ENCODE measurements at places on chromosomes 4 and X.

DNA sequence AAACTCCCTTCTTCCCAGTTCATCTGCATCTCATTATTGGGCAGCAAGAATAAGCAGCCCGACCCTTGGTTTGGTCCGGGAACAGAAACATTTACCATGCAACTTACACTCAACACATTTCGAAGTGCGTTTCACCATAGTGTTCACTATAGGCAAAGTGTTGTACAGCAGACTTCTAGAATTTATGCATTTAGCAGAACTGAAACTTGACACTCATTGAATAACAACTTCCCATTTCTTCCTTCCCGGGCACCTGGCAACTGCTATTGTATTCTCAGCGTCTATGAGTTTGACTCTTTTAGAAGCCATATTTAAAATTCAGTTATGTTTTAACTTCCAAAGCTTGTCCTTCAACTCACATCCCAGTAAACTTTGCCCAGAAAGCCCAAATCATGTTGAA, 840.6 kb downstream of the NLGN4X start:
- no peak for DNase-seq

DNA sequence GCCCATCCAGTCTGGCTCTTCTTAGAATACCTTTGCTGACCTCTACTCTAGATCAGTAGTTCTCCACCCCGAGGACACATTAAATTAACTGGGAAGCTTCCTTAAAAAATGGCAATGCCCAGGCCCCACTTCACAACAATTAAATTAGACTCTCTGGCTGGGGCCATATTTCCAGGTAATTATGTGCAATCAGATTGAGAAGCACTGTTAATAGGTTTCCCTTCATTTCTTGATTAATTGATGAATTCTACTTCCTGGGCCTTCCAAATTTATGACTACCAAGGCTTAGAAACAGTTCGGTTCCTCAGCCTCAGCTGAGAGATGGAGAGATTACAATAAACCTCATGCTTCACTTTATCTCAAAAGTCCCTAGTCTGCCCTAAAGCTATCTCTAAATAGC, 71.7 kb upstream of the LIMCH1 start:
- no peak for DNase-seq

GRCh38 chr4:153585026-153585425, 99.1 kb upstream of the TLR2 start:
- no peak for DNase-seq

- DNase-seq = no peak
Observed at GRCh38 chr4:87985097-87985886, 9.8 kb downstream of the SPP1 start.

GRCh38 chr4:84496706-84497503, 2.2 kb downstream of the NKX6-1 start:
- DNase-seq = no peak

DNA sequence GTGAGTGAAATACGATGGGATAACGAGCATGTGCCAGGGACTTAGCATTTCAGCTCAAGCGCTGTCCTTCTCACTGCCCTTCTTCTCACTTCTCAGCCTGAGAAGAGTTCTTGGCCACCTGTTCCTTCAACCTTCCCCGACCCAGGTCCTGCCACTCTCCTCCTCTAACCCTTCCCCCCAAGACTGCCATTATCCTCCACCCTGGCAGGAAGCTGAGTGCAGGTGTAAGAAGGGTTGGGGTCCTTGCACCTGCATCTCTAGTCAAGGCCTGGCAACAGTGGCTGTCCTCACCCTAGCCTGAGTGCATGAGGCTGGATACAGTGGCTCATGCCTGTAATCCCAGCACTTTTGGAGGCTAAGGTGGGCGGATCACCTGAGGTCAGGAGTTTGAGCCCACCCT, 19.9 kb upstream of the STIM2 start:
- no peak for DNase-seq

DNA sequence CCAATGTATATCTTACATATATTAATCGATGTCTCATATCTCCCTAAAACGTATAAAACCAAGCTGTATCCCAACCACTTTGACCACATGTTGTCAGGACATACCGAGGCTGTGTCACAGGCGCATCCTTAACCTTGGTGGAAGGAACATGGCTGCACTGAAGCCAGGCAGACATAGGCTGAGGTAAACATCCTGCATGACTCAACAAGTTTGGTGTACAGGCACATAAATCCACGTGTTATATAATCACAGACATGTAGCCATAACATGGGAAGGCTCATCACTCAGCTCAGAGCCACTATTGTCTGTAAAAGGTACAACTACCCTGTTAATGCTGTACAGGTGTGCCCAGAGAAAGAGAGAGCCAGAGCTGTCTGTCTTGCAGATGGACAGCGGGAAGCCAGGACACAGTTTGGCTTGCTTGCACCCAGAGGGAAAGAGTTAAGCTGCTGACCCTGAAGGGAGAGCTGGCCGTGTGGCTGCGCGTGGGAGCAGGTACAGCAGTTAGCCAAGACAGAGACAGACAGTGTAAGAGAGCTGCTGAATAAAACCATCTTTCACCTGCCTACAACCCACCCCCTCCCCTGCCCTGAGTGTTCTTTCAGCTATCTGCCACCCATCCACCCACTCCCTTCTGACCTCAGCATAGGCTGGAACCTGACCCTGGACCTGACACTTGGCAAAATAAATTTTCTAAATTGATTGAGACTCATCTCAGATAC, 22.3 kb upstream of the ZBTB33 start:
- DNase-seq = no peak

DNA sequence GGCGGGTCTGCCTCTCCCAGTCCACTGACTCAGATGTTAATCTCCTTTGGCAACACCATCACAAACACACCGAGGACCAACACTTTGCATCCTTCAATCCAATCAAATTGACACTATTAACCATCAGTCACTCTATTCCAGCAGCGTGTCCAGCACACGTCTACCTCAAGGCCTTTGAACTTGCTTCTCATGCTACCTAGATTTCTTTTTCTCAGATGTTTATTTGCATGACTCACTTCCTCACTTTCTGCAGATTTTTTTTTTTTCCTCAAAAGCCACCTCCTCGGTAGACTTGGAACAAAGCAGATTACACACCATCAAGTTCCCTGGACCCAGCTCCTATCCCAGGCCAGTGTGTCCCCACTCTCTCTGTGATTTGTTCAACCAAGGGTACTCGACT, 49.5 kb downstream of the SUPT20HL2 start:
- DNase-seq = no peak

- DNase-seq = no peak
Observed at GRCh38 chr4:8266508-8266907, 3.0 kb upstream of the HTRA3 start.

DNA sequence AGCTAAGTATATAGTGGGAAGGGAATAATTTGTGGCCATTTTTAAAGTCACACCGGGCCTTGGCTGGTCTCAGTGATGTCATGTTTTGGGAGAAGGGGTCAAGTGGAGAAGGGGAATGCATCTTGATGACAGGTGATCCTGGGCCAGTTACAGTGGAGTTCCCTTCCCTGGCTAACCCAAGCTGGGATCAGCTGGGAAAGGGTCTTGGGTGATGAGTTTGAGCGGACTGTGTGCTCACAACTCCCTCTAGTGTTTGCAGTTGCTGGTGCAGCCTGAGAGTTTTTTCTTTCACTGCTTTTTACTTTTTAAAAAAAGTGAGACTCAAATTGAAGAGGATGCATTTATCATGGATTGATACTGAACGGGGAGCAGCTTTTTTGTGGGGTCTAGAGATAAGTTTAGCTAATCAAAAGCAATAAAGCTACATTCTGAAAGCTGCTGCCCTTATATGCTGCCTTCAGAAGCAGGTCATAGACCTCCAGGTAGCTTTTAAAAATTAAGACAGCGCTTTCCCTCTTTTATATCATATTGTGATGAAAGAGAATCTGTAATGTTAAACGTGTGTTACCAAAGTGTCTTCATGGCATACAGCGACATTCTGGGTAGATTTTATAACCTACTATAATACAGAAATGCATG, 164.7 kb downstream of the DCLK2 start:
- DNase-seq = no peak

GRCh38 chr4:77308843-77309242, 151.8 kb downstream of the CCNG2 start:
- no peak for DNase-seq

GRCh38 chr4:87092389-87093141, 127.9 kb downstream of the KLHL8 start:
- DNase-seq = no peak

DNA sequence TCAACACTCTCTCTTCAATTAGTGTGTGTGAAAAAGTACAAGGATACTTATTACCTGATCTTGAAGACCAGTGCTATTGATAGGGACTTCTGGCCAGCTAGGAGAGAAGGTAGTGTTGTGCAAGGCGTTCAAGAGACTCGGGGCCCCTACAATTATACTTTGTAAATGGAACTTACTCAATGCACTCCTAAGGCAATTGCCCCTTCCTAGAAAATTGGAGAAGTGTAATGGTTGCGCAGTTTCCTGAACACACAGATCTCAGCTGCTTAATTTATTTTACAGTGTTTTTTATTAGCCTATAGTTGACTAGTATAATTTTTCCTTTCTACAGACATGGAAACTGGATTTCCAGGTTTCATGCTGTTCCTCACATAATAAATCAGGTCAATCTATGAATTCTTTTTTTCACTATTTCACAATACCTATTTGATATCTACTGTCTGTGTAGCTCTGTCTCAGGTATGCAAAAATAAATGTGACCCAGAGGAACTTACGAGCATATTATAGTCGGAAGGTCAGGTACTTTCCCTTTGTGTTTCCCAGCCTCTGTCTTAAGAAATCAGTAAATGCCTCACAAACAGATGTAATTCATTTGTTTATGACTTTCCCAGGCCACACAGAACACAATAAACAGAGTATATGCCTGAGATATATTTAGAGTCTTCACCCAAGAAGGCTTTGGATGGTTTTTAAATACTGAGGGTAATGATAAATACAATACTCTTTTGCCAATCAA, 89.1 kb upstream of the TET2 start:
- no peak for DNase-seq

DNA sequence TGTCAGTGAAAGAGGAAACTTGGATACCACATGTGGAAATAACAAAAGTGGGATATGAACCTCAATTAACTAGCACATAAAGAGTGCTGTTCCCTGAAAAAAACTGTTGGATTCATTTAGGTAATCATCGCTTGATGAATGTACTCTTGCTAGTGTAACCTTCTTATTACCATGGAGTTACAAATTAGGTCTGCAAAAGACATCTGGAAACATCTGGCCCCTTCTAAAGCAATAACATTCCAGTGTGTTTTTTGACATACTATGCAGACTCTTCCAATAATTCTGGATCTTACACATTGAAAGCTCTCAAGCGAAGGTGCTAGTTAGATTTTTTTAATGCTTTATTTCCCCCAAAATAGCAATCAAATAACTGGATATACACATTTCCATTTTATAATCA, 134.6 kb downstream of the ATP10D start:
- DNase-seq = no peak

- DNase-seq = no peak
Observed at GRCh38 chrX:65463550-65463949, 71.0 kb downstream of the LAS1L start.

DNA sequence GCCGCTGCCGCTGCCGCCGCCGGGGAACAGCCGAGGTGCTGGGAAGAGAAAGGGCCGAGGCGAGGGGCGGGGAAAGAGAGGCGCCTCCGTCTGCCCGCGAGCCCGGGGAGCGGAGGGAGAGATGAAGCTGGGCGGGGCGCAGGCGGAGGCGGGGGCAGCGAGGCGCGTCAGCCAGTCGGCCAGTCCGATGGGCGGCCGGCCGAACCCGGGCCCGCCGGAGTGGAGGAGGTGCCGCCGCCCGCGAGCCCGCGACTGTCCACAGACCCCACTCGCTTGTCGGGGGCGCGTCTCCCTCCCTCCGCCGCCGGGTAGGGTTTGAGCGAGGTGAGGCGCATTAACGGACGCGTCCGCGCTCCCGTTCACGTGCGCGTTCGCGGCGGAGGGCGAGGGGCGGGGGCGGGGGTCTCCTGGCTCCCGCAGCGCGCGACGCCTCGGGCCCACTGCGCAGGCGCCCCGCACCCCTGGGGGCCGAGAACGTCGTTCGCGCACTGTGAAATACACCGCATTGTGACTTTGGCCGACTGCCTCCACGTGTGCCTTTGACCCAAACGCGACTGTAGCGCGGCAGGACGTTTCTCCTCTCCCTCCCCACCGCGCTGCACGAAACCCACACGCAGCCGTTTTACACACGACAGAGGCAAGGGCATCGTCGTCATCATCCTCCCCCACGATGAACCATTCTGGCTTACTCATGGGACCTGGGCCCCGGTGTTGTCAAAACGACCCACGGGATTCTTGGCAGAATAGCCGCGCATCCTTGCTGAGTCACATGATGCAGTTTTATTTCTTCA, at the start of gene NUDT11:
NUDT11 (minus strand) TSS at position 92 of the 791 bp plus-strand sequence. CDS start 148 bp downstream, outside the sequence.
- DNase-seq = no peak

DNA sequence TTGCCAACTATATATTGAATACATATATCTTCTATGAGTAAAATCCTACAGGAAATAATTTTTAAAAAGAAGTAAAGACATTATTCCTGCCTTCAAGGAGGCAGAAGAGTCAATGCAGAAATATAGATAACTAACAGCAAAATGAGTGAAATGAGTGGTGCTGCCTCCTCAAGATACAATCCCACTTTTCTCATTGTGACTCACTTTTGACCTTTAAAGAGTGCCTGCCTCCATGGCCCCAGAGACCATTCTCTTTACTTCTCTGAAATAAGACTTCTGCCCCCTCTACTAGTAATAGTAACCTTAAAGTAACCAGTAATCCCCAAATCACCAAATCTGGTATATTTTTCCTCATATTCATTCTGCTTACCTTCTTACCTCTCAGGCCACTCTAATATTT, 15.5 kb downstream of the SLC10A7 start:
- DNase-seq = no peak

GRCh38 chr4:138392751-138393308, 150.7 kb upstream of the SLC7A11 start:
- no peak for DNase-seq

DNA sequence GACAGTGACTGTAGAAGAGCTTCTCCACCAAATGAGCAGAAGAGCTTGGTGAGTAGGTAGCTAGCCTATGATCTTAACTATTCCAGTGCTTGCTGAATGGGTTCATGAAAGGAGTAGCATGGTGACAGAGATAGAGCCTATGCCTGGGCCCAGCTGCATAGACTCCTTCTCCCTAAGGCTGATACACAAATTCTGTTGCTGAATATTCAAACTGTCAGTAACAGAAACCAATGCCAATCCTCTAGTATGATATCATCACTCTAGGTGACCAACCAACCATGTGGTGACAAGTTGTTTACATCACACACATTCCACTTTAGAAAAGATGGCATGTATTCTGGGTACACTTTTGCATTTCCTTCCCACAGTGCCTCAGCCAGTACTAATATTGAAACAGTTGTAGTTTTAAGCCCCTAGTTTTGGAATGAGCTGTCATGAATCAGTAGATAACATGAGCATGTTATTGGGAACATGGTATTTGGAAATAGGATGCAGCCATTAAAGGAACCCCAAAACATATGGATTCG, 103.4 kb upstream of the GRXCR1 start:
- no peak for DNase-seq
